Activated naive CD4-positive, alpha-beta T cell treated with anti-CD3 and anti-CD28 coated beads, Interleukin-2, amount 10 ng/mL, durations not matched to agents 7 days and 5 days (primary cell): ENCODE measurements at places on chromosomes 16 and 17.

GRCh38 chr16:88610909-88611812 lies 27.2 kb upstream of the IL17C start:
- no peaks in the 10 kb centered on the region for H3K27me3 ChIP-seq
- no peak overlapping the region for H3K4me3 ChIP-seq
- no peaks in the 10 kb centered on the region for H3K4me1 ChIP-seq
- no peak for DNase-seq
- peaks cover 40% of the 10 kb centered on the region for H3K36me3 ChIP-seq

- no peaks in the 10 kb centered on the region for H3K36me3 ChIP-seq
- H3K27me3 ChIP-seq = peaks cover 97% of the 10 kb centered on the region
- peaks cover 29% of the 10 kb centered on the region for H3K4me1 ChIP-seq
- DNase-seq = peak; percentile 55
- H3K4me3 ChIP-seq = peak overlapping the region; percentile 60
- H3K27ac ChIP-seq = no peak overlapping the region
These were observed 1.6 kb downstream of the RIPOR1 start for GRCh38 chr16:67530013-67530939.

DNA sequence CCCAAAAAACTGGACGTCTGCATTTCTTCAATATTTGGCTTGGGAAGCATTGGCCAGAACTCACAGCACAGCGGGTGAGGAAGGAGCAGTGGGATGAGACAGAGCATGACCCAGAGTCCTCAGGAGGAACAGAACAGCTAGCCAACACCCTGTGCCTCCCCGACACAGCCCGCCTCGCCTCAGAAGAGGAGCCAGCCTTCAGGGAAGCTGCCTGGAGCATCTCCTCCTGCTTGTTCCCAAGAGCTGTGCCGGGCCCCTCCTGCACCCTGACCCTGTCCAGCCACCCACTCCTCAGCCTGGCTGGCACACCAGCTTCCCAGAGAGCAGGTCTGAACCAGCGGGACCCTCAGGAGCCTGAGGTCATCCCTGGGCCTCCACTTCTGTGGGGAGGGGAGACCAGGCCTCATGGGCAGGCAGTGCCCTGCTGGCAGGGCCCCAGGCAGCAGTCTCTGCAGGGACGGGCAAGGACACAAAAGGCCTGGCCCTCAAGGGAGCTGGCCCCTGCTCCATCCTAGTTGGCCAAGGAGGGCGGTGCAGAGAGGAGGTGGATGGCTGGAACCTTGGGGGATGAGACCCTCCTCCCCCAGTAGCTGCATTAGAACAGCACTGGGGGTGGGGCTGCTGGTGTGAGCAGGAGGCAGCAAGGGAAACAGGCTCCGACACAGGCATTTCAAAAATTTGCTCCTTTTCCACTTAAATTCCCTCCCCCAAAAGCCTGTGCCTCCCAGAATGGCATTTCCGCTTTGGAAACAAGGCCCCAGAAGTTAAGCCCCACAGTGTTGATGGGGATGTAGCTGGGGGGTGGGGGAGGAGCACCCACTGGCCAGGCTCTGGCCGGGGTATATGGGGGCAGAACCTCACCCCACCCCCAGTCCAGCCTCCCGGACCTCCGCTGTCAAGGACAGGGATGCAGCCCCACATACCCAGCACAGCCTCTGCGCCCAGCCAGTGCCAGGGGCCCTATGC lies 1.8 kb upstream of the BCAR1 start:
- no peak for DNase-seq
- peaks cover 99% of the 10 kb centered on the region for H3K27me3 ChIP-seq
- H3K4me3 ChIP-seq = no peak overlapping the region

GRCh38 chr17:22266231-22266630 lies 573.9 kb downstream of the KCNJ18 start:
- no peak for DNase-seq
- H3K27me3 ChIP-seq = no peaks in the 10 kb centered on the region
- H3K4me3 ChIP-seq = no peak overlapping the region
- H3K4me1 ChIP-seq = no peaks in the 10 kb centered on the region
- H3K27ac ChIP-seq = no peak overlapping the region

GRCh38 chr16:15593235-15593634 lies 49.7 kb downstream of the MARF1 start:
- H3K4me1 ChIP-seq = peaks cover 49% of the 10 kb centered on the region
- peaks cover 66% of the 10 kb centered on the region for H3K36me3 ChIP-seq
- no peak for DNase-seq
- no peak overlapping the region for H3K4me3 ChIP-seq
- H3K27me3 ChIP-seq = no peaks in the 10 kb centered on the region
- H3K27ac ChIP-seq = peak overlapping the region; percentile 37

DNA sequence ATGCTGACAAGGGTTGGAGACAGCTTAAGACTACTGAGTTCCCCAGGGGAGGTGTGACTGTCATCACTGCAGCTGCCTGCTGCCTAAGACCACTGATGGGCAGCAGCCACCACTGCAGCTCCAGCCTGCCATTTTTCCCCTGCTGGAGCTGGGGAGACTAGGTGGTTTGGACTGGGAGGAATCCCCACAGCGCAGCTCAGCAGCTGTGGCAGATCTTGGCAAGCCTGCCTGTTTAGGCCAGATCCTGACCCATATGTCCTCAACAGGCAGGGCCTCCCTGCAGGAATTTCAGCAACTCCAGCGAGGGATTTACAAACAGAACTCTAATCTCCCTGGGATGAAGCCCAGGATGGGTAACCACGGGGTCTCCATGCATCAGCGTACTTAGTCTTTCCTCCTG lies 356.4 kb upstream of the TOM1L1 start:
- DNase-seq = no peak
- no peaks in the 10 kb centered on the region for H3K27me3 ChIP-seq
- H3K4me3 ChIP-seq = no peak overlapping the region
- no peak overlapping the region for H3K27ac ChIP-seq

GRCh38 chr17:77495575-77495974 lies 354.8 kb downstream of the SEC14L1 start:
- H3K36me3 ChIP-seq = peaks cover 51% of the 10 kb centered on the region
- DNase-seq = peak; percentile 18
- no peaks in the 10 kb centered on the region for H3K27me3 ChIP-seq

DNA sequence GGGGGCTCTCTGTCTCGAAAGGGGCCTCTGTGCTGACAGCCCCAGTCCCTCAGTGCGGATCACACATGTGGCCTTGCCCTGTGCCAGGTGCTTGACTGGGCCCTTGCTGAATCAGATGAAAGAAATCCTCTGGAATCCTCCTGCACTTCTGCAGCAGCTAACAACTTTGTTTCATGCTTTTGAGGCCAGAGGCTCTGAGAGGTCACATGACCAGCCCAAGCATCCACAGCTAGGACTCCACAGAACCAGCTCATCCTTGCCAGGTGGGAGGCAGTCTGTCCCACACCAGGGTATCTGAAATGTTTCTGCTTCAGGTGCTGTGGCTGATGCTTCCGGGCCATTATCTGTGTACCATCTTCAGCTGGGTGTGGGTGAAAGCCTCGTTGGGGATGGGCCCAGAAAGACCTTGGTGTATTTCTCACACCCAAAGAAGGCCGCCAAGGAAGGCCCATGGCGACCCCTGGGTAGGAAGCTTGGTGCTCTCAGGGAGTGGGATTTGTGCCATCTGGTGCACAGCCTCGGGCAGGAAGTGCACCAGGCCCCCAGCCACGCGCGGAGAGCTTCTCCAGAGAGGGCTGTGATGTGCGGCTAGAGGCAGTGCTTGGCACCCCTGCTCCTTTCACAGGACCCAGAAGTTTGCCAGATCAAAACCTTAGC lies 143.8 kb downstream of the CLEC16A start:
- H3K4me1 ChIP-seq = peaks cover 76% of the 10 kb centered on the region
- DNase-seq = peak; percentile 64
- peaks cover 19% of the 10 kb centered on the region for H3K36me3 ChIP-seq
- peak overlapping the region; percentile 84 for H3K27ac ChIP-seq
- H3K4me3 ChIP-seq = no peak overlapping the region

DNA sequence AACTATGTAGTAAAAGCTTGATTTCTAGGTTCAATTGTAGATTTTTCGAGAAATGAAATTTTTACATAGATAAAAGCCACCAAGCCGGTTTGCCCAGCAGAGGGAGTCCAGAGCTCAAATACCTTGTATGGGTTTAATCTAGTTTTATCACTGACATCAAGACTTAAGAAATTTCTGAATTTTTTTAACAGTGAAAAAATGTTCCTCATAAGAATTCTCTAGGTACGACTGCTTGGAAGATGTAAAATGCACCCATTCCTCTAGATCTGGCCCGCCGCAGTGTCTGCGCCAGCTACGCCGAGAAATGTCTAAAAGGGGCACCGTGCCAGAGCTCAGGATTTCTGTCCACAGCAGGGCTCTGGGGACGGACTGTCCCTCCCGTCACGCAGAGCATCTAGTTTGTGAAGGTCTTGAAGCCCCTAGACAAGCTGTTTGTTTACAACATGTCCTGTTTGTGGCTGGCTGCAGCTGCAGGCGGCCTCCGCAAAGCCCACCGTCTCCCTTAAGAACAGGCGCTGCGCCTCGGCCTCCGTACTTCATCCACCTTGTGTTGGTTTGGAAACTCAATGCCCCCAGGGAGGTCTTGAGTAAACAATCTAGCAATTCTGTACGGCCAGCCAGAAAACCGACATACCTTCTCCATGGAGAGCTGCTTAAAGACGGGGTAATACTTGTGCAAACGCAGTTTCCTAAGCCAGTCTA lies 24.8 kb downstream of the MAP1LC3B start:
- no peak overlapping the region for H3K4me3 ChIP-seq
- peak; percentile 60 for DNase-seq
- H3K27me3 ChIP-seq = no peaks in the 10 kb centered on the region
- no peaks in the 10 kb centered on the region for H3K4me1 ChIP-seq
- no peak overlapping the region for H3K27ac ChIP-seq
